ENCODE measurements at places on chromosomes 1 and 21.

- peak; percentile 26 for DNase-seq
Observed at GRCh38 chr1:223244366-223245103, 101.5 kb upstream of the TLR5 start.

DNA sequence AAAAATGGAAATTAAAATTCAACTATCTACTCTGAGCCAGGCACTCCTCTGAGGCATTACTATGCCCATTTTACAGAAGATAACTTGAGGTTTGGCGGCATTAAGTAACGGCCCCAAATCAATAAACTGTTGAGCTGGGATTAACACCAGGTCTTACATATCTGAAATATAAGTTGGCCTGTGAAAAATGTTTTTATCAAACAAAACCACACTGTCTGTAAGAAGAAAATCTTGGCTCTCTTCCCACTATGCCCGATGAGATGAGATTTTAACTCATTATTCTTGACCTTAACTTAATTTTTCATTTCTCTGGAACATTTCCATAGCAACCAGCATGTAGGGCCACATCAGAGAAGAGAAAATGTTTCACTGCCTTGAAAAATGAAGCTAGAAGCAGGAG lies 21.8 kb downstream of the RC3H1 start:
- DNase-seq = peak; percentile 21

GRCh38 chr1:61181067-61182038 lies 99.0 kb downstream of the NFIA start:
- DNase-seq = no peak

- no peak for DNase-seq
Observed at GRCh38 chr1:35544976-35545375, 12.2 kb downstream of the KIAA0319L start.

- DNase-seq = no peak
Observed at GRCh38 chr1:172109359-172109758, 268.1 kb downstream of the DNM3 start.

- no peak for DNase-seq
Observed at GRCh38 chr1:232662910-232663309, 33.0 kb upstream of the SIPA1L2 start.

DNA sequence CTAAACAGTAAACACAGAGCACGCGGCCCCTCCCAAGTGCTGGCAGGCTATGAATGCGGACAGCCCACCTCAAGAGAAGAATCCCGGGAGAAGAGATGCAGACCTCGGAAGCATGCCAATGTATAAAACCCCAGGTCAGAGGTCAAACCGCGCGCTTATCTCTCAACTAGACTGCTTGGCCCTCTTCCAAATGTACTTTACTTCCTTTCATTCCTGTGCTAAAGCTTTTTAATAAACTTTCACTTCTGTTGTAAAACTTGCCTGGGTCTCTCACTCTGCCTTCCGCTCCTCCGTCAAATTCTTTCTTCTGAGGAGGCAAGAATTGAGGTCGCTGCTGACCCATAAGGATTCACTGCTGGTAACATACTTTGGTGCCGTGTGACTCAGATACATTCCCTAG lies 216.0 kb downstream of the S1PR1 start:
- no peak for DNase-seq

DNA sequence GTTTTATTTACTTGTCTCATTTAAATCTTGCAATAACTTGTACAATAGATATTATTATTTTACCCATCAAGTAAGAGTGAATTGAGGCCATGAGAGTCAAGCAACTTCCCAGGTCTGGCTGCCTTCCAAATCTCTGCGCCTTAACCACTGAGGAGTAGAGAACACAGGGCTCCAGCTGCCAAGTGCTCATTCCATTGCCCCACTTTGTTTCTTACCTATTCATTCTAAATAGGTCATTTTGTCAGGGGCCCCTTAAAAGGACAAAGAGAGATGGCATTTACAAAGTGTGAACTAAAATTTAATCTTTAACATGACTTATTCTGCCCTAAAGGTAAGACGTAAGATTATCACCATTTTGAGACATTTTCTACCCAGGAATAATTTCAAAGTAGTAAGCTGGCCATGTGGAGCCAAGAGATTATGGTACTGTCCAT lies 3.5 kb downstream of the PPP1R15B start:
- DNase-seq = peak; percentile 78

DNA sequence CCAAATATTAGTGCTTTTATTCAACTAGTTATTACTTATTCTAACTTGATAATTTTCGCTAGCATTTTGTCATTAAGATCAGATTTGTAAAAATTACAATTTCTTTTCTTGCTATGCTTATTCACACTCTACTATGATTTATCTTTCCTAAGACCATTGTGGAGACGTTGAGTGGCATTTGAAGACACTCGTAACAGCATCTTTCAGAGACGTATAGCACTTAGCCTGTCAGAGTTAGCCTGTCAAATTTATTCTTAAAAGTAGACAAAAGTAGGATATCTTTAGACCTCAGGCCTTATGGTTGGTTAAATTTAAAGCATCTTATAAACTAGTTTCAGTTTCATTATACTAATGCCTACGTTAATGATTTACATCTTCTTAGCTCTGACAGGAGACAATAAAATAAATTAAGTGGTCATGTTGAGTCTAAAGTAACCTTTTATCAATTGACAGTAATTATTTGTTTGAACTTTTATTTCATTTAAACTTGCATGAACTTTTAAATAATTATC lies 1410.1 kb downstream of the MRPL39 start:
- DNase-seq = no peak

DNA sequence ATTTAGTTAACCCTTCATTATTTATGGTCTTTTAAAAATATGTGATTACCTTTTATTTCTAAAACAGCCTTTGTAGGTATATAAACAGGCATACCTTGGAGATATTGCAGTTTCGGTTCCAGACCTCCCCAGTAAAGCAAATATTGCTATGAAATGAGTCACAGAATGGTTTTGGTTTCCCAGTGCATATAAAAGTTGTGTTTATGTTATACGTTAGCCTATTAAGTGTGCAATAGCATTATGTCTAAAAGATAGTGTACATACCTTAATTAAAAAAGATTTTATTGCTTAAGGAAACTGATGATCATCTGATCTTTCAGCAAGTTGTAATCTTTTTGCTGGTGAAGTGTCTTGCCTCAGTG lies 44.1 kb downstream of the XCL2 start:
- DNase-seq = peak; percentile 12

DNA sequence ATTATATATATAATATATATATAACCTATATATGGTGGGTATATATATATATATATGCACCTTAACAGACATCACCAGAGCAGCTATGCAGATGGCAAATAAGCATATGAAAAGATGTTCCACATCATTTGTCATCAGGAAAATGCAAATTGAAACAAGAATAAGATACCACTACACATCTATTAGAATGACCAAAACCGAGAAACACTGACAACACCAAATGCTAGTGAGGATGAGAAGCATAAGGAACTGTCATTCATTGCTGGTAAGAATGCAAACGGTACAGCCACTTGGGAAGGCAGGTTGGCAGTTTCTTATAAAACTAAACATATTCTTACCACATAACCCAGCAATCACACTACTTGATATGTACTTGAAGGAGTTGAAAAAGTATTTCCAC lies 219.8 kb upstream of the PRMT6 start:
- DNase-seq = no peak

GRCh38 chr1:16244650-16245285 lies 7.8 kb upstream of the CPLANE2 start:
- no peak for DNase-seq

DNA sequence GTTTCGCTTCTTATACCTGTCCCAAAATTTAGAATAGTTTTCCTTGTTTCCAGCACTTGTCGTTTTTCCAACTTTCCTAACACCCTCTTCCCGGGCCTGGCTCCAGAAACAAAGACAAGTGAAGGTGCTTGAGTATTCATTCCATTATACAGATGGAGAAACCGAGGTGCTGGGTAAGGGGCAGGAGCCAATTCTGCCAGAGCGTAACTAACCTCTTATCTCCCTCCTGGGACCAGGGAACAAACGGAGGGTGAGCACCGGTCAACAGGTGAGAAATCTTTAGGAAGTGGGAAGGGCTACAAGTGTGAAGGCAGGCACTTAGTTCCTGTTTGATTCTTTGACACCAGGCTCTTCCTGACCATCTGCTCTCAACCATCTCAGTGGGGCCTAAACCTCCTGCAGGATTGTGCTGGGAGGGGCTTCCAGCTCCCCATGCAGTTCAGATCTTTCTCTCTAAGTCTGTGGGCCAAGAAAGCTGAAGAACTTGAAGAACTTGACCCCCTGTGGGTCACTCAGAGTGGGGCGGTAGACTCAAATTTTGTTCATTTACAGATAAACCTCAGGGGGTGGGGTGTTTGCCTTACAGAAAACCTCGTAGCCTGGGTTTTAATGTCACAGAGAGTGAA lies 8.7 kb downstream of the PLXNA2 start:
- no peak for DNase-seq

DNA sequence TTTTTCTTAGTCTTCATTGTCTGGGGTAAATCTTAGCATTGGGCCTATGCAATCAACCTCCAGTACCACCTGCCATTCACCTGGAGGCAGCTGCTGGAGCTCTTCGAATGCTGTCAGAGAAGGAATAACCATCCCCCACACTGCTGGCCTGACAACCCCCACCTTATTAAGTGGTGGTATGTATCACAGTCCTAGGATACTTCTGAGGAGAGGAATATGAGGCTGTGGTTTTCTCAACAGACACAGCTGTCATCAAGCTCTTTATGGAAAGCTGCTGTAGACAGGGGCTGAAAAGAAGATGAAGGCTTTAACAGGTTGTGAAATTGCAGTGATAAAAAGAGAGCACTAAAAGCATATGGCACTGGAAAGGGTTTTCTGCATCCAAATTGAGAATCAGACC lies 61.7 kb downstream of the TSEN15 start:
- DNase-seq = no peak

DNA sequence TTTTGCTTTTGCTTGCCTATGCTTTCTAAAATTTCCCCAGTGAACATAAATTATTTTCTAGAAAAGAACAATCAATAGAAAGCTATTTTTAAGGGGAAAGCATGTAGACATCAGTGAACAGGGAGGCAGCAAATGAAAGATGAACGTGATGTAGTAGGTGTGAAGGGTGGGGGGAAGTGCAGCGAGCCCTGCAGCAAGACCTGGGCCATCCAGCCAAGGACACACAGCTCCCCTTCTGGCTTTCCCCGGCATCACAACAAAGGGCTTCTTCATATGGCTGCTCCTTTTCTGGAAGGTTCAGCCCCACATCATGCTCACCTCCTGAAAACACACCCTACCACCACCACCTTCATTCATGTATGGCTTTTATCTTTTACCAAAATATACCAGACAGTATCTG lies 109.2 kb upstream of the ETS2 start:
- DNase-seq = no peak

GRCh38 chr21:37079211-37079824 lies 6.3 kb downstream of the TTC3 start:
- no peak for DNase-seq

- DNase-seq = no peak
Observed at GRCh38 chr1:37561133-37562132, 4.7 kb downstream of the DNALI1 start.

DNA sequence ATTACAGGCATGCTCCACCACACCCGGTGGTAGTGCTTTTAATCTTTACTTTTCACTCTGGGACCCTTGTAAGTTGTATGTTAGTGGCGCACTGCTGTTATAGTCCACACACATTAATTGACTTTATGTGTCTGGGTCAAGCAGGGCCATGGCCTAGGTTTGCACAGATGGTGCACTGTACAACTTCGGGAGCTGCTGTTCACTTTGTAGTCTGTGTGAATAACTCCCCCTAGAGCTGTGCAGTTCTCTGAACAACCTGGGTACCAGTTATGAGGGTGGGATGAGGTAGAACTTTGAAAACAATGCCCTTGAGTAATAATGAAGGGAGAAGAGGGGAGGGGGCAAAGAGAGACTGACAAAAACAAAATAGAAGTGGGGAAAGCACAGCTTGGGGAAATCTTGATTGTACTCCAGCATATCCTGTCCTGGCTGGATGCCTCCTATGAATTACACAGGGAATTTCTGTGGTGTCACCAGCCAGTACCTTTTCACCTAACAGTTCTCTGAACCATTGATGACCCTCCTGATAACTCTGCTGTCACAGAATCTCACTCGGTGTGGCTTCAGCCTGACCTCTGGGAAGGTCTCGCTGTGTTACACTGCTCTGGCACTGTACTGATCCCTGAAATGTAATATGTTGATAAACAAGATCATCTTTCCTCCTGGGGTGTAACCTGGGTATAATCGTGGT lies 2.2 kb downstream of the PTGFRN start:
- no peak for DNase-seq
